ENCODE measurements at places on chromosomes 13 and 19. TPM values are rescaled to one million over a fixed set of nuclear protein-coding genes. Genes with fewer than 3 reads are reported as not detected.

ZNF90 gene
- total RNA-seq: 0.77 TPM

ZIK1 gene
- 12.8 TPM for total RNA-seq

MIR17HG gene
- total RNA-seq: 16.2 TPM

CDC34 gene
- total RNA-seq: 58.0 TPM

SUPT20H gene
- total RNA-seq: 83.5 TPM

SLC6A16 gene
- 0.55 TPM for total RNA-seq

GIPC1 gene
- 55.5 TPM for total RNA-seq

ZNF628 gene
- total RNA-seq: 1.0 TPM

ATP4A gene
- total RNA-seq: not detected

CRB3 gene
- total RNA-seq: not detected

MTMR6 gene
- total RNA-seq: 35.3 TPM

GRIN3B gene
- 0.48 TPM for total RNA-seq

DBP gene
- total RNA-seq: not detected

DCT gene
- 0.91 TPM for total RNA-seq

KLK4 gene
- 3.4 TPM for total RNA-seq

TIMM29 gene
- 40.5 TPM for total RNA-seq

Data from uterus (tissue), 4 donors.